ENCODE measurements at places on chromosomes 6 and 20.

DNA sequence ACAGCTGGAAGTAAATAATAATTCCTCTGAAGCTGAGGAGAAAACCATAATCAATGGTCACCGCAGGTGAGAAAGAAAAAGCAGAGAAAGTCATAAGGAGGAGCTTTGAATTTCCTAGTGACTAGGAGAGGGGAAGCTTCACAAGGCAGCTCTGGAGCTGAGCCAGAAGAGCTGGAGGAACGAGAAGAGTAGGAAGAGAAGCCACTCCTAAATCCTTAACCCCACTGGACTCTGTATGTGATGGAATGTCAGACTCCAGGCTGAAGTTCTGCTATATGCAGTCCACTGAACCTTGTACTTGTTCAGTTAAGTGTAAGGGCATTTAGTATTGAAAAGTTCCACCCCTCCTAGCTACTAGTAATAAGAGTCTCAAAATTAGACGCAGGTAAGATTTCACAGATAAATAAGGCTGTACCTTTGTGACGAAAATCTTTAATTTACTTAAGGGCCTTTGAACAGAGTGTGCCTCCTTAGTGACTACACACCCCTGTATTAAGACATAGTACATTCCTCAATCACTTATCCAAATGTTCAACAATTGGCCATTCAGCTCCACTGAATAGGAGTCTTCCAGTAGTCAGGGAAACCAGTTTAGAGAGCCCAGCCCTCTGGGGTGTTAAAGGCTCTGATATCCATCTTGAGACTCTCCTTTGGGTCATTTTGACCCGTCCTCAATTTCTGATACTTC is 71.4 kb upstream of the UFL1 start:
- peak; percentile 79 for DNase-seq

- DNase-seq: no peak
These were observed 192.5 kb downstream of the TTLL2 start for GRCh38 chr6:167517254-167517916.

GRCh38 chr6:11845664-11846577 is 67.3 kb upstream of the ADTRP start:
- DNase-seq: no peak

GRCh38 chr6:53090576-53090975 is 25.4 kb downstream of the FBXO9 start:
- no peak for DNase-seq

Data from muscle of back (tissue), 13 donors.